Stimulated activated CD8-positive, alpha-beta memory T cell treated with anti-CD3 and anti-CD28 coated beads, Interleukin-12 subunit alpha, Interleukin-12 subunit beta, amount 100 ng/mL, for 1 hour (primary cell): ENCODE measurements at places on chromosomes 2 and 18.

DNA sequence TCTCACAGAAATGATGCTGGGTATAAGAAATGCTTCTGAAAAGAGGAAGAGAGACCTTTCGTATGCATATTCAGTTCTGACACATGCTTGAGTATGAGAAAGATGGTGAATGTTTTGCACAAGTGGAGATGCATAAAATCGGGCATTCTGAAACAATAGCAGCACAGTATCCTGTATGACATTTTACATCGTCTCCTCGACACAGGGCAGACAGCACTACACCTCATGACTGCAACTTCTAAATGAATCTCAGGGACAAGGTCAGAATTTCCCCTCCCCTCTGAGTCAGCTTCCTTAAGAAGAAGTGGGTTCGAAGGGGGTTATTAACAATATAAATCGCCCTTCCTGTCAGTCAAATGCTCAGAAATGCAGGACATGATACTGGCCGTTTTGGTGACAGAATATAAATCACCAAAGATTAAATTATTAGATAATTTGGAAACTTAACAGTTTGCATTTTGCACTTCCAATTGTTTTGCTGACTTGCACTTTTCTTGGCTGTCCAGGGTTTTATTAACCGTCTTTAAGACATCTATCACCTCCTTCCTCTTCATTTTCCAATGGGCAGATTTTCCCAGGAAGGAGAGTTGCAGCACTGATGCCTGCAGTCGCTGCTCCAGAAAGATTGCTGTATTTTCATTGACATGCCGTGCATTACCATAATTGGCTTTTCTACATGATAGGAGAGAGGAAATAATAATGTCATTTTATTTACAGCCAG is 57.2 kb downstream of the TSHZ1 start:
- DNase-seq, result no peak

- DNase-seq, result no peak
Observed at GRCh38 chr2:209367075-209367747, 56.6 kb upstream of the MAP2 start.

DNA sequence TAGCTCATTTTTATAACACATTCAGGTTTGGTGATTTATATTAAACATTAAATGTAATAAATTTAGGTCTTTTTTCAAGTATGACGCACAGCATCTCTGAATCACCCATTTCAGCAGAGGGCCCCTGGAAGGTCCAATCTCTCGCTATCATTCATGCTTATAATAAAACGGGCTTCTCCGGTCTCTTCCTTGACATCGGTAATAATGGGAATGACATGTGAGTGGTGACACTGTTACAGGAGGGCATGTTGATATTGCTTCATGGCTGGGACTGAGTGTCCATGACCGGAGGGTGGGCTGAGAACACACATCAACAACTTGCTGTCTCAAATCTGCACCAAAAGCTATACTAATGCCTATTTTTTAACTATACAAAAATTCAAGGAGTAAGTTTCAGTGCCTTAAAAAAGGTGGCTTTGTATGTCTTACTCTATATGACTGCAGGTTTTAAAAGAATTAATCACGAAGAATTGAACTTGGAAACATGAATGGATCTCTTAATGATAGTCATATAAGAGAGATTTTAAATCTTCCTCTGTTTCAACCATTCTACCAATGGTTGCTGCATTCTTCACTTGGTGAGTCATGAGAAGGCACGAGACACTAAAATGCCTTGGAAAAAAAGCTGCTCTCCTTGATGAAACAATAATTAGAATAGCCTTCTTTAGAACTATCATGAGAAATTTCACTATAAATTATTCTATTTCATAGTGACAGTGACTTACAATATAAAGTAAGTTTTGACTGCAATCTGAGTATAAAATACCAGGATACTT is 101.9 kb upstream of the NRP2 start:
- DNase-seq, result no peak

DNA sequence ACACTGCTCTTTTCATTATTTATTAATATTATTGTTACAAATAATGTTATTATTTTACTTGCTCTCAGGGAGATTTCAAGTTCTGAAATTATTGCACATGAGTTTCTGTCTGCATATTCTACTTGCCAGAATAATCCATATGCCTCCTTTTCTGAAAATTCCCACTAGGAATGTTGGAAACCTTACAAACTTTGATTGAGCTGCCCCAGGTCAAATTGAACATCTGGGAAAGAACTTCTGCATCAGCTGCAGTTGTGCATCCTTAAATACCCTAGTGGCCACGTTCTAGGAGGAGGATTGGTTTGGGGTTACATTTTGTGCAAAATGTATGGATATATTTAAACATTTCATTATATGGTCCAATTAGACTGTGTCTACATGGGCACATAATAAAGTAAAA is 1302.7 kb upstream of the PIK3C3 start:
- DNase-seq, result no peak

GRCh38 chr2:70463997-70464396 is 89.6 kb downstream of the TGFA start:
- DNase-seq, result no peak

GRCh38 chr2:100876231-100876860 is 56.4 kb downstream of the NPAS2 start:
- DNase-seq, result no peak

DNA sequence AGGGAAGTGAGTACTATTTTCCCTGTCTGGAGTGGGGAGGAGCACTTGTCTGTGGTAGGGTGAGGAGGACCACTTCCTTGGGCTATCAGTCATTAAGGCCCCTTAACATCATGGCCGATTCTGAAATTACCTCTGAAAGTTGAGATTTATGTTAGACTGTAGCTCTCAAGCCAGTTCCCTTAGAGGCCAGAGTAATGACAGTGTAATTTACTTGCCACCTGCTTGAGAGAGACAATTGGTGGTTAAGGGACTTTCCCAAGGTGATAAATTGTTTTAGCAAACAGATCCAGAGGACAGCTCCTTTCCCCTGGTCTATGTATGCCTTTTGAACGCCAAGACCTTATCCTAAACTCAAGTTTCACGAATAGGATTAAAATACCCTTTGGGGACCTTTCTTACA is 56.1 kb downstream of the NEDD4L start:
- DNase-seq, result no peak

DNA sequence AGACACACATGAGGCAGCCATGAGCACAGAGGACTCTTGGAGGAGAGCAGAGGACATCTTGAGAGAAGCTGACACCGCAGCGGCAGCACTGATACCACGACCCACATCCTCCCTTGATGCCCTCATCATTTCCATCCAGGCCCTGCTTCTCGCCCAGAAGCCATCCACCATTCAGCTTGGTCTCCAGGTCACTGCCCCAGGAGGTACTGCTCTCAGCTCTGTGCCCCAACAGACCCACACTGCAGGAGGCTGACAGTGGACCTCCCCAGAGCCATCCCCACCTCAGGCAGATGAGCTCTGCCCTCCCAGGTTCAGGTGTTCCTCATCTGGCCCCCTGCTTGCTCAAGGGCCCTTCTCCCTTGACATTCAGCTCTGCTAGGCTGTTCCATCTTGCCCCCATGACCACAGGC is 74.9 kb downstream of the ACKR3 start:
- DNase-seq, result no peak

DNA sequence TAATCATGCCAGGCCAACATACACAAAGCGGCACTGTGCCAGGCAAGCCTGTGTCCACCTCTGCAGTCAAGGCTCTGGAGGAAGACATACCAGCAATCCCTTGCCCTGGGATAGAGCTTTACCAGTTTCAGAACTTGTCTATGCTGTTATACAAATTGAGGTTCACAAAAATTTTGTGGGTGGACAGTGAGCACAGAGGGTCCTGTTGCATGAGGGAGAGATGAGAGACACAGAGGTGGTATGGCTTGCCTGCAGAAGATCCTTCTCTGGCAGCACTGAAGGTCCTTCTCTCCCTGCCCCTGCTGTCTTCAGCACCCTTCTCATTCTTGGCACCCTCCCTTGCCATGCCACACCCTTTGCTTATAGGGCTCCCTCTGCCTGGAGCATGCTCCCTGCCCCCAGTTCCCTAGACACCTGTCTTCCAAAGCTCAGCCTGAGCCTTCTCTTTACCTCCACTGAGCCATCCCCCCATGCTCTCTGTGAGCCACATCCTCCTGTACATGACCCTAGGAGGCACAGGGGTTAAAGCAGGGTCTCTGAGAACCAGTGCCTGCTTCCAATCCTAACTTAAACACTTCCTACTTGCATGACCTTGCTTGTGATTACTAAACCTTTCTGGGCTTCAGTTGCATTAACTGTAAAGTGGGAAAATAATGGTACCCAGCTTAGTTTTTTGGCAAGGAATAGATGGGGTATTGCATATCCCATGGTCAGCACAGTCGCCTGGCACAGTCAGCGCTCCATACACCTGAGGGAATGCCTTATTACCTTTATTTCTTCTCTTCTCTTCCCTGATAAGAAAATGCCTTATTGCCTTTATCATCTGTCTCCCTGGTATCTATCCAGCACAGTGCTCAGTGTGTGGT is 857 bp downstream of the FABP1 start:
- no peak for DNase-seq
